ENCODE measurements at places on chromosomes 3 and 15.

DNA sequence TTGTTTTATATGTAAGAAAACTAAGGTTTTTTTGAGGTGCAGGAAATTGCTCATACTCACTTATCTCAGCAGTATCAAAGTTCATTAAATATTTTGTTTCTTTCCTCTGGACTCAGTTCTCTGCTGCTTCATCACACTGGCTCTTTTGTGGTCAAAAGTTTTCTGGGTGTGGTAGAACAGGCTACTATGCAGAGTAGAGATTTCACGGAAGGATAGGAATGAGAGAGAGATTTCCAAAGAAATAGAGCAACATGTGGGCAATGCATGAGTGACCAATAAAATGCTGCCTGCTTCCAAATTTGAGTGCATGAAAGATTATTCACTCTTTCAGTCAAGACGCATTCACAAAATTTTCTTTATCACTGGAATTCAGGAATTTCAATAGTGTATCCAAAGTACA, 577.3 kb upstream of the SEMA6D start:
- DNase-seq: no peak

DNA sequence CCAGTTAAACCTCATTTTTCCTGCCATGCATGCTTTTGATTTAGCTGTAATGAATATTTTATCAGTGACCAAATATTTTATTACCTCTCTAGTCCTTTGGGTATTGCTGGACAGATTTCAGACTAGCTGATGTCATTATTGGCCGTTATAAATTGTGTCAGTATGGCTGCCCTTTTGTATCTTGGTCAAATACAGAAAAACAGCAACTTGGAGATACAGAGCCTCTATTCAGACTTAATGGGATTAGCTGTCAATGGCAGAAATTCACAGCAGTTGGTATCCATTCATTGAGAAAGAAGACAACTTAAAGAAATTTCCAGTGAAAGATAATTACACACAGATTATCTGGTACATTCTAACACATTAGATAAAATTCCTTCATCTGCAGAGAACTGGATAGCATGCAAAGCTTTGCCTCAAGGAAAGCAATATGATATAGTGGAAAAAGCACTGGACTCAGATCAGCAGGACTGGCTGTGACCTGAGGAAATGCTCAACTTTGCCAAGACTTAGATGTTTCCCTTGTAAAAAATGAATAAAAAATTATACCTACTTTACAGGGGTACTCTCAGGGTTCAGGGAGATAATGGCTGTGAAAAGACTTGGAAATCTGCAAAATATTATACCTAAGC, 20.8 kb downstream of the COL6A6 start:
- DNase-seq: no peak

DNA sequence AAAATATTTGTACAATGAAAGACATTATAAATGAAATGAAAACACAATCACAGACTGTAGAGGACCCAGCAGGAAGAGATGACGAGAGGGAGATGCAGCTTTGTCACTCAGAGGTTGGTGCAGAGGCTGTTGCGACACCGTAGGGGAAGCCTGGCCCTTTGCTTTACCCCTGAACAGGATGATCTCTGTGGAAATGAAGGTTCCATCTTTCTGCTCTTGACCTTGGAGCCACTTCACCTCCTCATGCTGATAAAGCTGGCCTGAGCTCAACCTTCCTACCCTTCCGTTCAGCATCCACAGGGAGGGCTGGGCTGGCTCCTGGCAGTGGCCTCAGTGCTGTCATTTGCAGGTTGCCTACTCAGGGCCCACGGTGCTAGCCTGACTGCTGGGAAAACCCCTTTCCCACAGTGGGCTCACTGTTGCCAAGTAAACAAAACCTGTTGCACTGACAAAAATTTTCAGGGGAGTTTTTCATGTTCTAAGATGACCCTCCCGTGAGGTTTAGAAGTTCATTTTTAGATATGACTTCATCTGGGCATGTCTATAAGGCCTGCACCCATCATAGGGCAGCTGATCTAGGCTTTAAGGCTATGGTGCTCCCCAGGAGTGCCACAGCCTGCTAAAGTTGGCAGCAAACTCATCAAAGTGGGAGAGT, 3.0 kb upstream of the CD80 start:
- no peak for DNase-seq

GRCh38 chr3:105984837-105985236, 116.0 kb upstream of the CBLB start:
- DNase-seq: no peak

GRCh38 chr3:101261506-101261905, 58.9 kb downstream of the IMPG2 start:
- no peak for DNase-seq
